ENCODE measurements at places on chromosomes 12 and 14. TPM values are rescaled to one million over a fixed set of nuclear protein-coding genes. Genes with fewer than 3 reads are reported as not detected.

WSCD2 gene
- total RNA-seq: 36.9 TPM

CCDC88C gene
- 2.0 TPM for total RNA-seq

IL23A gene
- not detected for total RNA-seq

BCL11B gene
- 0.40 TPM for total RNA-seq

KRT75 gene
- total RNA-seq: not detected

DNAI7 gene
- total RNA-seq: 0.73 TPM

B4GALNT3 gene
- total RNA-seq: 0.54 TPM

DDX11 gene
- total RNA-seq: 17.2 TPM

TMBIM6 gene
- 251 TPM for total RNA-seq

RNFT2 gene
- not detected for total RNA-seq

TCL1A gene
- not detected for total RNA-seq

FAM181A gene
- not detected for total RNA-seq

GYS2 gene
- total RNA-seq: not detected

SMIM41 gene
- 4.0 TPM for total RNA-seq

ALDH1L2 gene
- 8.1 TPM for total RNA-seq

SERPINA12 gene
- not detected for total RNA-seq

CCDC198 gene
- total RNA-seq: not detected

OASL gene
- 0.40 TPM for total RNA-seq

ISM2 gene
- not detected for total RNA-seq

GDF3 gene
- not detected for total RNA-seq

KLHL33 gene
- 1.6 TPM for total RNA-seq

SLC6A12 gene
- not detected for total RNA-seq

CEBPE gene
- not detected for total RNA-seq

MYH6 gene
- not detected for total RNA-seq

- no peak for ATAC-seq
Observed at GRCh38 chr12:125247477-125247876, 182.2 kb downstream of the AACS start.

- ATAC-seq: no peak
Observed at GRCh38 chr12:51318846-51319599, 5.0 kb downstream of the BIN2 start.

DNA sequence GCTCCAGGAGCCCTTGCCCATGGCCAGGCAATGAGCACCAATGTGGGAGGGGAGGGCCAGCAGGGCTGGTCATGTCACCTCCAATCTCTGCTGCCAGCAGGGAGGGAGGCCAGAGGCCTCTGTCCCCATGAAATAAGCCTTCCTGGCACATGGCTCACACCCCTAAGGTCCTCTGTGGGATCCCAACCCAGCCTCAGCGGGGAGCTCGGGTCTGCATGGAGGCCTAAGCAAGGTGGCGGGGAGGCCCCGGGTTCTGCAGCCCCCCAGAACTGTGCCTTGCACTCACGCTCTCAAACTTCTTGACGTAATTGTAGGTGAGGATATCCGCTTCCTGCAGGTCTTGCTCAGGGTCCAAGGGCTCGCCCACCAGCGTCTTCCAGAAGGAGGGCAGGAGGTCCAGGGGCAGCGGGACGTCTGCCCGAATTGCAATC lies 41.7 kb downstream of the TRAFD1 start:
- no peak for ATAC-seq

DNA sequence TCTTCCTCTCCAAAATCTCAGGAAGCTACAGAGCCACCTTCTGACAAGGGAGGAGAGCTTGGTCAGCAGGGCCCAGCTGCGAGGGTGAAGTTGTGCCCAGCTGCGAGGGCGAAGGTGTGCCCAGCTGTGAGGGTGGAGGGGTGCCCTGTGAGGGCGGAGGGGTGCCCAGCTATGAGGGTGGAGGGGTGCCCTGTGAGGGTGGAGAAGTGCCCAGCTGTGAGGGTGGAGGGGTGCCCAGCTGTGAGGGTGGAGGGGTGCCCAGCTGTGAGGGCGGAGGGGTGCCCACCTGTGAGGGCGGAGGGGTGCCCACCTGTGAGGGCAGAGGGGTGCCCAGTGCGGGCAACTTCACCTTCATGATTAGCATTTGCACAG lies 20.4 kb upstream of the TTC7B start:
- no peak for ATAC-seq

GRCh38 chr12:13326076-13326475 lies 129.6 kb downstream of the EMP1 start:
- no peak for ATAC-seq

DNA sequence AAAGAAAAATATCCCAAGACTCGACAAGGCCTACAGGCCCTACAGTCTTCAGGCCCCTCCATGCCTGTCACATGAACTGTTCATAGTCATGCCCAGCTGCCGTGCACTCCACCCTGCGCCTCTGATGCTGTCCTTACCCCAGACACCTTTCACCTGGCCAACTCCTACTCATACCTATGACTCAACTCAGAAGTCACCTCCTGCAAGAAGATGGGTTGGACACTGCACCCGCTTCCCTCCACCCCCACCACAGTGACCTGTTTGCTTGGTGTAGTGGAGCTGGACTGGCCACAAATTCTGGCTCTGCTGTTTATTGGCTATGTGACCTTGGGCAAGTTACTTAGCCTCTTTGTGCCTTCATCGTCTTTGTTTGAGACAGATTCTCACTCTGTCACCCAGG lies 56.2 kb downstream of the PHETA1 start:
- ATAC-seq: no peak

DNA sequence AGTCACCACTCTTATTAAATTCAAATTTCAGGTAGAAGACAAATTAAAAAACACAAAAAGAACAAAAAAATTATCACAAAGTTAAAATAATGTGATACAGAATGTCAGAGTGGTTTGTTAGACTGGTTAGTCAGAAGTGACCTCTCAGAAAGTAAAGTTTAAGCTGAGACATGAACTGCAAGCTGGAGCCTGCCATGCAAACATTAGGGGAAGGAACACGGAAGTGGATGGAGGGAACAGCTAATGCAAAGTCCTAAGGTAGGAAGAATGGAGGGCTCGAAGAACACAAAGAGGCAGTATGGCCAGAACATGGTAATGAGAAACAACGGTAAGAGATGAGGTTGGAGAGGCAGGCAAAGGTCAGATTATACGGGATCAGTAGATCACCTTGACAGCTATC lies 41.7 kb downstream of the WDHD1 start:
- ATAC-seq: no peak

DNA sequence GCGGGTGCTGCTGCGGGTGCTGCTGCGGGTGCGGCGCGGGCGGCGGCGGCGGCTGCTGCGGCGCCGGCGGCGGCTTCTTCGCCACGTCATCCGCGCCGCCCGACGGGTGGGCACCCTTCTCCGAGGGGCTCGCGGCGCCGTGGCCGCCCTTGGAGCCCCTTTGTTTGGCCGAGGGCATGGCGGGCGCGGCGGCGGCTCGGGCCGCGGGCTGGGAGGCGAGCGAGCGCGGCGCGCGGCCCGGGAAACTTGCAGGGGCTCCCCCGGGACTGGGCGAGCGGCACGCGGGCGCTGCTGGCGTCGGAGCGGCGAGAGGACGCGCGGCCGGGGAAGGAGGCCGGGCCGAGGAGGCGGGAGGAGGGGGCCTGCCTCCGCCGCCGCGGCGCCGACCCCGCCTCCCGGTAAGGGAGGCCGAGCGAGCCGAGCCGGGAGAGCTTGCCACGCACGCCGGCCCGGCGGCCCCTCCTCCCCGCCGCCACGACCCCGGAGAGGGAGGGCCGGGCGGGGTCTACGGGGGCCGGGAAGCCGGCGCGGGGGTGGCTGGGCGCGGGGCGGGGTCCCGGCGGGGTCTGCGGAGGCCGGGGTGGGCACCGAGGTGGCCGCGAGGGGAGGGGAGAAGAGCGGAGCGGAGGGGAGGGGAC lies at the start of gene CKAP4:
Gene CKAP4, minus strand, starts transcription at position 347 of the 638 bp plus-strand sequence. Its CDS starts 169 bp downstream, at position 178.
- peak; percentile 91 for ATAC-seq

DNA sequence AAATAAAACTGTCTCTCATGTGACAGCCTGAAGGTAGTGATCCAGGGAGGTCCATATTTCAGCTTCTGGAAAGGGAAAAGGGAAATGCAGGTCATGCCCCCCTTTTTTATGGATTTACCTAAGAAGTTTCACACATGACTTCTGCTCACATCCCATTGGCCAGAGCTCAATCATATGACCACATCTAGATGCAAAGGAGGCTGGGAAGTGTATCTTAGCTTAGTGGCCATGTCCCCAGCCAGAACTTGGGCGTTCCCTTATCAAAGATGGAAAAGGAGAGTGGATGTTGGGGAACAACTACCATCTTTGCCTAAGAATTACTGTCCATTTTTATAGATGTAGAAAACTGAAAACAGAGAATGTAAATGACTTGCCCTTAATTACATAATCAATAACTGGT lies 26.5 kb upstream of the CRADD start:
- no peak for ATAC-seq

GRCh38 chr12:93323625-93324329 lies 53.9 kb upstream of the NUDT4 start:
- no peak for ATAC-seq

GRCh38 chr14:55628426-55628825 lies 48.4 kb downstream of the KTN1 start:
- ATAC-seq: no peak

- ATAC-seq: no peak
Observed at GRCh38 chr12:32398816-32399369, 465 bp upstream of the FGD4 start.

DNA sequence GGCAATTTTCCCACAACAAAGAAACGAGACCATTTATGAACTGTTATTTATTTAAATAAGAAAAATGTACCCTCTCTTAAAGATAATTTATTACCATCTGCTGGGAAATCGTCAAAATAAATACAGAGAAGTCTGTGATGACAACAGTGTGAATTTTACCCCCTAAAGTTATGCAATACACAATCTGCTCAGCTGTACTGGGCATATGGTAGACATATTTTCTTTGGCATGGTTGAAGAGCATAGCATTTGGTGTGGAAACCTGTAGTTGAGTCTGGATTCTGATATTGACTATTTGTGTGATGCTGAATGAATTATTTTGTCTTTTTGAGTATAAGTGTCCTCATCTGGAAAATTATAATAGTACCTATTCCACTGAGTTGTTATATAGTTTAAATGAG lies 60.0 kb downstream of the CFAP54 start:
- no peak for ATAC-seq

- no peak for ATAC-seq
Observed at GRCh38 chr14:50605766-50606165, 45.8 kb downstream of the ATL1 start.

DNA sequence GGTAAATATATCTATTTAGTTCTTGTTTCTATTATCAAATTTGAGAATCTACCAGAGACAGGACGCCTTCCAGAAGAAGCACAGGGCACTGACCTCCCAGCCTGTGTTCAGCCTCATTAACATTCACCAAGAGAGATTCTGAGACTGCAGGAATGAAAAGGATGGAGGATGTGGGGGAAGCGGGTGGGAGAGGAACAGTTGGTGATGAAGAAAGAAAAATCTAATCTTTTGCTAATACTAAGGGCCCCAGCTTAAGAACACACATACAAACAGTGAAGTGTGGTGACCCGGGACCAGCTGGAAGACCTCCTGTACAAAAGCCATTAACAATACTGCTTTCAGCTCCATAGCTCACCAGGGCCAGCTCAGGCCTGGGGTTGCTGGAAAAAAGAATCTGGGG lies 160.5 kb downstream of the NUAK1 start:
- ATAC-seq: no peak

Data from gastroesophageal sphincter (tissue), 4 donors.